ENCODE measurements at places on chromosomes 1 and 21. TPM values are rescaled to one million over a fixed set of nuclear protein-coding genes. Genes with fewer than 3 reads are reported as not detected.

The TLR5 gene
- 1.2 TPM for total RNA-seq

The CD34 gene
- 0.07 TPM for total RNA-seq

The GBP4 gene
- total RNA-seq, result 0.05 TPM

DNA sequence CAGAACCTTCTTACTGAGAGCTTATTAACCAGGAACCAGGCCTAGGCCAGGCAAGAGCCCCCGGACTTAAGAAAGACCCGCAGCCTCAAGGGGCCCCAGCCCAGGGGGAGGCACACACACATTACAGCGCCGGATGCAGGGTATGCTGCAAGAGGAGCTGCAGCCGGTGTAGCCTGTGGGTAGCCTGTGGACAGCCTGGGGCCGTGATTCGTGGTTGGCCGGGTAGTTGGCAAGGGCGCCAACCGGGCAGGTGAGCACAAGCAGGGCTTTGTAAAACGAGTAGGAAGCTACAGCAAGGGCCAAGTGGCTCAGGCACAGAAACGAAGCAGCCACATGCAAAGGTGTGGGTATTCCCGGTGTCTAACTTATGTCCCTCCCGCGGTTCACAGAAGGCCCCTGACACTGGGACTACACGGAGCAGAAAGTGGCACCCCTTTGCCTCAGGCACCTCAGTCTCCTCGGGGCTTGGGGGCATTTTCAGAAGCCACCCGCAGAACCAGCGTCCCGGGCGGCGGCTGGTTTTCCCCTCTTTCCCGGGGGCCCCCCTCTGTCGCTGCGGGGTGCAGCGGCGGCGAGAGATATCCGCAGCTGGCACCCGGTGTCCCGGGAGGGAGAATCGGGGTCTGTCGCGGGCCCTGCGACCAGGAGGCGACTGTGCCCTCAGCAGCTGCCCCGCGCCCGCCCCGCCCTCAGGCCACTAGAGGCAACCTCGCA lies 40.8 kb downstream of the KIAA1614 start:
- no peaks in the 10 kb centered on the region for H3K4me1 ChIP-seq
- H3K27me3 ChIP-seq, result no peaks in the 10 kb centered on the region
- no peaks in the 10 kb centered on the region for H3K36me3 ChIP-seq
- DNase-seq, result no peak

- peaks cover 2% of the 10 kb centered on the region for H3K27me3 ChIP-seq
- H3K27ac ChIP-seq, result no peak overlapping the region
- H3K4me1 ChIP-seq, result no peaks in the 10 kb centered on the region
- H3K4me3 ChIP-seq, result no peak overlapping the region
Observed at GRCh38 chr1:210686841-210687240, 358.1 kb downstream of the HHAT start.

DNA sequence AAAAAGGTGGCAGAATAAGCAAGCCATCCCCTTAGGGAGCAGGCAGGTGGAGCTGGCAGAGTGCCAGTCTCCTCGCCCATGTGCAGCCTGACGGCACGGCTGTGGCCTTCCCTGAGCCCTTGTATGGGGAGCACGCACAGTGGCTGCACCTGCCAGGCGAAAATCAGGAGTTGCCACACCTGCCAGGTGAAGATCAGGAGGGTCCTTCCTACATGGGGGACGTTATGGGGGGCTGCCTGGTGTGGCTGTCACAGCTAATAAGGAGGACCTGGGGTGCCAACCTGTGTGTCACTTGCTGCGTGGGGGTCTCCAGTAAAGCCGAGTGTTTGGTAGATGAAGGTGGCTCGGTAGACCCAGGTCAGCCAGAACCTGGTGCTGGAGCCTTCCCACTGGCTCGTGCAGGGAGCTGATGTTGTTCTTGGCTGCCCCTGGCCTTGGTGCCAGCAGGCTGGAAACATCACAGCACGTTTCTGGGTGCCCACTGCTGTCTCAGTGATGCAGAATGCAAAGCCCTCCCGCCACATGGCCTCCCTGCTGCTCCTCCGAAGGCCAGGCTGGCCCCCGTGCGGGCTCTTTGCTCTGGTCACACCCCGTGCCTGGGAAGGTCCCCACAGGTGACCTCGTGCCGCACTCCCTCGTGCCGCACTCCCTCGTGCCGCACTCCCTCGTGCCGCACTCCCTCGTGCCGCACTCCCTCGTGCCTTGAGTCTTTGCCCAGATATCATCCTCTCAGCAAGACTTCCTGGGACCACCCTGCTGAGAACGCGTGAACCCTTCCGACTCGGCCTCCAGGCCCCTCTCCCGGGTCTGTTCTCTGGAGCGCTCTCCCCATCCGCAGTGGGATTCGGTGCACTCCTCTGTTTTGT lies 55.4 kb downstream of the SLC37A1 start:
- H3K27me3 ChIP-seq, result no peaks in the 10 kb centered on the region
- no peaks in the 10 kb centered on the region for H3K36me3 ChIP-seq
- H3K4me3 ChIP-seq, result no peak overlapping the region
- H3K4me1 ChIP-seq, result no peaks in the 10 kb centered on the region
- DNase-seq, result no peak
- no peak overlapping the region for H3K27ac ChIP-seq

GRCh38 chr1:198268784-198269645 lies 112.2 kb downstream of the NEK7 start:
- no peaks in the 10 kb centered on the region for H3K27me3 ChIP-seq
- no peaks in the 10 kb centered on the region for H3K36me3 ChIP-seq

GRCh38 chr1:51482881-51483280 lies 36.2 kb downstream of the EPS15 start:
- H3K4me3 ChIP-seq, result no peak overlapping the region
- H3K27ac ChIP-seq, result no peak overlapping the region
- DNase-seq, result no peak
- no peaks in the 10 kb centered on the region for H3K36me3 ChIP-seq

GRCh38 chr21:45858180-45858579 lies 123.4 kb upstream of the COL6A1 start:
- DNase-seq, result no peak
- H3K27ac ChIP-seq, result no peak overlapping the region
- no peaks in the 10 kb centered on the region for H3K4me1 ChIP-seq
- H3K36me3 ChIP-seq, result no peaks in the 10 kb centered on the region

DNA sequence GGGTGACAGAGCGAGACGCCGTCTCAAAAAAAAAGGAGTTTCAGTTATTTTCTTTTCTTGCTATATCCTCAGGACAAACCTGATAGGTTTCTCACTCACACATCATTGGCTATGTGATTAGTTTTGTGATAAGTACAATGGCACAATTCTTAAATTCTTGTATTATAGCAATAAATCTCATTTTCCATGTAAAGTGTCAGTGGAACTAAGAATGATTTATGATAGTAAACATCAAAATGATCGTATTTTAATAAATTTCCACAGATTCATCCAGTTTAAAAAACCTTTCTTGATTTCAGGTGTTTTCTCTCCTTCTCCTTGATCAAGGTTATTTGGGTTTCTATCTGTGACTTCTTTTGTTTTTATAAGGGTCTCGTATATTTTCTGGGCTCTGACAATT lies 3.5 kb downstream of the DNAJC28 start:
- H3K27ac ChIP-seq, result no peak overlapping the region
- H3K4me1 ChIP-seq, result peaks cover 5% of the 10 kb centered on the region
- H3K36me3 ChIP-seq, result no peaks in the 10 kb centered on the region

DNA sequence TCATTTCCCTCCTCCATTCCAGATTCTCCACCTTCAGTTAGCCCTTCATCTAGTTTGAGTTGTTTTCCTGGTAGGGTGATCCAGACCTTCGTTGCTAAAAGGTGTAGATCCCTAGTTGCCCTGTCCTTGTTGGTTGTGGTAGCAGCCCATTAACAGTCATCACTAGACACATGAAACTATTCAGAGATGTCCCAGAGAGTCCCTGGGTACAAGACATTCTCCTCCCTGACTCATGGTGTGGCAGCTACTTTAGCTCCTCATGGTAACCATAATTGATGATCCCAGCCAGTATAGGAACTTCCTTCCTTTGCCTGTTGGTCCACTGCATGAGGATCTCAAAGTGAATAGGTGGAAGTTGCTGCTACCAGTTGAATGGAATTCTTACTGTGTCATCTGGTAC lies 6.0 kb upstream of the SH2D2A start:
- no peaks in the 10 kb centered on the region for H3K36me3 ChIP-seq
- H3K27me3 ChIP-seq, result no peaks in the 10 kb centered on the region
- no peak overlapping the region for H3K4me3 ChIP-seq
- H3K4me1 ChIP-seq, result peaks cover 9% of the 10 kb centered on the region

- no peaks in the 10 kb centered on the region for H3K36me3 ChIP-seq
- peaks cover 8% of the 10 kb centered on the region for H3K4me1 ChIP-seq
- no peaks in the 10 kb centered on the region for H3K27me3 ChIP-seq
- DNase-seq, result no peak
- no peak overlapping the region for H3K4me3 ChIP-seq
Observed at GRCh38 chr1:110229348-110230001, 19.4 kb downstream of the KCNC4 start.

All from HCT116 (cell line).